ENCODE measurements at places on chromosomes 7 and 10.

DNA sequence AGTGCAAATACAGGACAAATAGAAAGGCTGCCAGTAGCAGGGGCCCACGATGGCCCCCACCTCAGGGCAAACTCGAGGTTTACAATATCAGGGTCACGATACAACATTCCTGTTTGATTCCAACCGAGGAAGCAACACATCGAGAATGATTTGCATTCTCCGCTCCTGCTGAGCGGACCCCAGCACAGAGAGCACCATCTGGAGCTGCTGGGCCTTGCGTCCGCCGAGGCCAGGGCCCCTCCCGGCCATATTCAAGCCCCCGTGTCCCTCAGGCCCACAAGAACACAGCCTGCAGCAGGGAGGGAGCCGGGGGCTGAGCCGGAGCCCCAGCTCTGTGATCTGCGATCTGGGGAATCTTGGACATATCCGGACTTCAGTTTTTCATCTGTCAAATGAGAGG is 84.3 kb downstream of the PRKAG2 start:
- DNase-seq, result no peak

- DNase-seq, result peak; percentile 89
Observed at GRCh38 chr7:3042861-3043489, 692 bp downstream of the CARD11 start.

GRCh38 chr7:108515630-108516029 is 10.3 kb downstream of the PNPLA8 start:
- DNase-seq, result no peak

GRCh38 chr10:57919864-57920263 is 347.8 kb downstream of the IPMK start:
- DNase-seq, result no peak

DNA sequence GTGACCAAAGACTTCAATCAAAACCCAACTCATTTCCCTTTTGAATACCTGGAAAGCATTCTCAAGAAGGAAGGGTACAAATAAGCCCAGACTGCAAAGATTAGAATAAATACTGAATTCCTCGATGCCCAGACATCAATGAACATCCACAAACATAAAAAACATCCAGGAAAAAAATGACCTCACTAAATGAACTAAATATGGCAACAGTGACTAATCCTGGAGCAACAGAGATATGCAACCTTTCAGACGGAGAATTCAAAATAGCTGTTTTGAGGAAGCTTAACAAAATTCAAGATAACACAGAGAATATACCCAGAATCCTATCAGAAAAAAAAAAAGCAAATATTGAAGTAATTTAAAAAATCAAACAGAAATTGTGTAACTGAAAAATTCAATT is 43.2 kb downstream of the PCLO start:
- no peak for DNase-seq

- DNase-seq, result no peak
Observed at GRCh38 chr10:97798958-97799610, 27.3 kb upstream of the SFRP5 start.

DNA sequence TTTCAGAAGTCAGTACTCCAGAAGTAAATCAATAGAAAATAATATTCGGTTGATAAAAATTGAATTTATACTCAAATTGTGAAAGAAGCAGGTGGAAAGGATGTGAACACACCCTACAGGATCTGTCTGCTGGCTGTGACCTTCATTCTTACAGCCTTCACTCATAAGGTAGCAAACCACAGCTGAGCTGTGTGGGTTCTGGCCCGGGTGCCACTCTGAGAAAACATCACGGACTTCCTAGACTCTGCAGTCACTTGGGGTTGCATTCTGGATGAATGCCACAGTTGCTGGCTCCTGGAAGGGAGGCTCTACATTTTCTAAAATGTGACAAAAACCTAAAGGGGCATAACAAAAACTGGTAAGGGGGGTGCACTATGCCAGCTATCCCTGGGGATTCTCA is 36.0 kb upstream of the ABLIM1 start:
- DNase-seq, result peak; percentile 12

DNA sequence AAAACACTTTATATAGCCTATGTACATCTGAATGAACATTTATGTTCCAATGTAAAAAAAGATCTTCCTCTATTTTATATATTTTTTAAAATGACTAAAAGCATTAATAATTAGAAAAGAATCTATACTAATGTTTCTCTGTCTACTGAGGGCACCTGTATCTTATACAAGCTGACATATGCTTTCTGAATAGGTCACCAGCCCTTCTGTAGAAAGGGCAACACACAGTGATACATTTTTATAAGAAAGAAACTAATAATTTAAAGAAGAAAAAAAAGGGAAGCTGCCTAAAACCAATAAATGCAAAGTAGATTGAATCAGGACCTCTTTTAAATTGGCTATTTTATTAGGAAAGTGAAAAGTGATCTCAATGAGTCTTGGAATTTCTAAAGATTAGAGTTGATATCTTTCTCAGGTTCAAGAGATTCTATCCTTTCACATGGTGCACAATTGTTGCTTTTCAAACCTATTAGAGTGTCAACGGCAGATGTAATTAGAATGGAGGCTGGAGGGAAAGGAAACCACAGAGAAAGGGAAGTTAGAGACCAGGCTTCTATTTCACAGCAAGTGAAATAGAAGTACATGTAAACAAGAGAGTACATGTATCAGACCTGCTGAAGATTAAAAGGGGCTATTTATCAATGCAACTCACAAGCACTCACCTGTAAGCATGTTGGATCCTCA is 6.3 kb downstream of the MTPN start:
- DNase-seq, result no peak

GRCh38 chr10:21052709-21053104 is 155.6 kb upstream of the NEBL start:
- DNase-seq, result no peak

- DNase-seq, result no peak
Observed at GRCh38 chr10:98389398-98389797, 25.6 kb downstream of the PYROXD2 start.

DNA sequence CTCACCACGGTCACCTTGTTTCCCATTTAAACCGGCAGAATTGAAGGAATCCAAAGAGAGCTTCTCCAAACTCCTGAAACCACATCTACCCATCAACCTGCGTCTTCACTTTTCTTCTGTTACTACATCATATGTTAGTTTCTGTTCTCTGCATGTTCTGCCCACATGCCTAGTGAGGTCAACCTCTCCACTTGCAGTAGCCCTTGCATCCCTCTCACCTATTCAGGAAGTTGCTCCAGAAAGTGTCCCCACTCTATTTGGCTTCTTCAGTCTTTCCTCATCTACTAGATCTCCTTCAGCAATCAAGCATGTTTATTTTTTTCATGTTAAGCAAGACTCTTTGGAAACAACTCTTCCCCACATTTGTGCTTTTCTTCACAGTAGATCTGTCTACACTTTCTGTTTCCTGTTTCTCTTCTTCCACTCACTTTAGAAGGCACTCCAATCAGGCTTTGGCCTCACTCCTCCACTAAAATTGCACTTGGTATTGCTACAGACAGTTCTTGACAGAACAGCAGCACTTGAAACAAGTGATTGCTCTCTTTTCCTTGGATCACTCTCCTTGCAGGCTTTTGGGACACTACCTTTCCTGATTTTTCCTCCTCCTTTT is 7.5 kb downstream of the SAMD9L start:
- no peak for DNase-seq

- no peak for DNase-seq
Observed at GRCh38 chr7:11175371-11175770, 201.7 kb downstream of the PHF14 start.

DNA sequence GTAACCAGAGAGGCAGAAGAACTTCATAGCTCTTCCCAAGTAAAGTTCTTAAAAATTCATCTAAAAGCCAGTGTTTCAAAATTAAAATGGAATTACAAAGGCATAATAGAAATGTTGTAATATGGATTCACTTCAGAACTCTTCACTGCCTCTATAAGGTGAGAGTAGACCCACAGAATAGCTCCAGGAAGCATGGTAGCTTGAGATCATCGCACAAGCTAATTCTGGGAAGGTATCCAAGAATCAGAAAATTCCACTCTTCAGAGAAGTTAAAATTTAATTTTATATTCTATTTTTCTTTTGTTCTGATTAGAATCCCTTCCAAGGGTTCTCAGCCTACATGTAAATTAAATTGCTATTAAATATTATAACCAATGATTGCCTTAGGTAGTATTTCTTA is 1.5 kb upstream of the DHX32 start:
- DNase-seq, result no peak

DNA sequence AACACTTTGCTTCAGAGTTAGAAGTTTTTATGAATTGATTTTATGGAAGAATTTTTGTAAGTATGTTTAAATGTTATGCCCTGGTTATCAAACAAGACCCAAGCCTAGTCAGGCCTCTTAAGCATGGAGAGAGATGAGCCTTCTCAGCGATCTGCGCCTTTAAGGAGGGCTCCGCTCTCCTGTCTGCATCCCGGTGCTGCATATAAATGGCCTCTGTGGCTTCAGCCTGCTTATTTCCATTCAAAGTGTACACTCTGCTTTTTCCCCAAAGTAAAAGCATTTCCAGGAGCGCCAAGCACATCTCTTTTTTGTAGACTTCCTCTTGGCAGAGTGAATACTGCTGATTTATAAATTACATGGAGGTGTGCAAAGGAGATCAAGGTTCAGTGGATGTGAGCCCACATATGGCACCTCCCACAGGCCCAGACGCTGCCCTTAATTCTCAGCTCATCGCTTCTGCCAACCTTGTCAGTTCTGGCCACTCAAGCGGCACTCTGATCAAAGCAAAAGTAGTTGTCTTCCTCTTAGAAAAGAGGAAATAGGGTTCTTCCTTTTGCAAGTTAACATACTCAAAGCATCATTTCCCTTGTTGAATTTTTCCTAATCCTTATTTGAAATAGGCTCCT is 70.0 kb upstream of the SFMBT2 start:
- DNase-seq, result no peak

DNA sequence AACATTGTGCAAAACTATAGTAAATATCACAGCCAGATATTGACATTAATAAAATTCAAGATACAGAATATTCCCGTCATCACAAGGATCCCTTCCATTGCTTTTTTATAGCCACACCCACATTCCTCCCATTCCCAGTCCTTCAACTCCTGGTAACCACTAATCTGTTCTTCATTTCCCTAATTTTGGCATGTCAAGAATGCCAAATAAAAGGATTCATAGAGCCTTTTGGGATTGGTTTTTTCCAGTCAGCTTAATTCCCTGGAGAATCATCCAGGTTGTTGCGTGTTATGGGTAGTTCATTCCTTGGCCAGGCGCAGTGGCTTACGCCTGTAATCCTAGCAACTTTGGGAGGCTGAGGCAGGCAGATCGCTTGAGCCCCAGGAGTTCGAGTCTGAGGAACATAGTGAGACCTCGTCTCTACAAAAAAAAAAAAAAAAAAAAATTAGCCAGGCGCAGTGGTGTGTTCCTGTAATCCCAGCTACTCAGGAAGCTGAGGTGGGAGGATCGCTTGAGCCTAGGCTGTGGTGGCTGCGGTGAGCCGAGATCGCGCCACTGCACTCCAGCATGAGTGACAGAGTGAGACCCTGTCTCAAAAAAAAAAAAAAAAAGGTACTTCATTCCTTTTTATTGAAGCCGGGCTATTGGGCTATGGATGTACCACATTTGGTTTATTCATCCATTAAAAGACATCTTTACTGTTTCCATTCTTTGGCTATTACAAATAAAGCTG is 2.7 kb downstream of the OGDH start:
- peak; percentile 43 for DNase-seq
